ENCODE measurements at places on chromosomes 4 and X.
A peak's percentile ranks its signal among the peaks of the same experiment; 100 is the strongest.

DNA sequence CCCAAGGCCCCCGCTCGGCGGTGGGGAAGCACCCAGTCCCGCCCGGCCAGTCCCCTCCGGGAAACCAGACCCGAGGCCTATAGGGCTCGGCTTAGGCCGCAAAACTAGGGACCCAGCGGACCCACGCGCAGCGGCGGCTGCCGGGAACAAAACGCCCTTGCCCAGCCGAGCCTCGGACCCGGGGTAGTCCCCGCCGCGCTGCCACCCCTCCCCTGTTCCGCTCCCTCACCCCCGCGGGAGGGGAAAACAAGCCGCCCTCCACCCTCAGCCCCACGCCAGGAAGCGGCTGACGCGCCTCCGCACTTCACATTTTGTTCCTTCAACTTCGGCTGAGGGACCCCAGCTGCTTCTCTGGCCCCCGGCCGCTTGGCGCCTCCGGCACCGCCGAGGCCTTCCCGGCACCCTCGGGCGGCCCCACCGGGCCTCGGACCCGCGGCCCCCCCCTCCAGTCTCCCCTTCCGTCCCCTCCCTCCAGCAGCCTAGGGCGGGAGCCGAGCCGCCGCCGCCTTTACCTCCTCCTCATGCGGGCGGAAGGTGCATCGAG, 694 bp downstream of the PDS5A start:
- peak; percentile 55 for DNase-seq

DNA sequence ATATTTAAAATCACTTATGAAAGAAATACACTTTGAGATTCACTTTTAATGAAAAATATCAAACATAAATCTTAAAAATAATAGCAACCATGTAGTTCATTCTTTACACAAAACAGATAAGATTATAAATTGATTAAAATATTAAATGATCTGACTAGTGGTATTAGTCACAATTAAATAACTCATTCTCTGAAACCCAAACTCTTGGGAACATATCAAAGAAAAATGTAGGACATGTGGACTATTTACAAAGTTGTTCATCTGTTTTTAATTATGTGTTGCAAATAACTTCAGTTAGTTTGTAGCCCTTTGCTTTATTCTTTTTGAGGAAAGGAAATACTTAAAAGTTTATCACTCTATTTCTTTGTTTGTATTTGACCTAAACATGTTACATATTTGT, 9.5 kb upstream of the GUCY1A1 start:
- DNase-seq: no peak

DNA sequence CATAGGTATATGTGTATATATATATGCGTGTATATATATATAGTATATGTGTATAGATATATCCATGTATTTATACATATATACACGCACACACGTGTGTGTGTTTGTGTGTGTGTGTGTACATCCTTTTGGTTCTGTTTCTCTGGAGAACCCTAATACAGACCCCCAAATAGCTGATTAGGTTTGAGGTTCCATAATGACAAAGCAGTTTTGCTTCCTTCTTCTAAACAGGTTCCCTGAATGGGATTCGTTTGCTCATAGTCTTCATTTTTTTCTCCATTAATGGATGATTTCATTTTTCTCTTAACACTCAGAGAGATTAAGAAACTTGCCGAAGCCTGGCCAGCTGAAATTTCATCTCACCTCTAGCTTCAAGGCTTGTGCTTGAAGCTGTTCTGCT, 234.0 kb upstream of the BCOR start:
- no peak for DNase-seq

DNA sequence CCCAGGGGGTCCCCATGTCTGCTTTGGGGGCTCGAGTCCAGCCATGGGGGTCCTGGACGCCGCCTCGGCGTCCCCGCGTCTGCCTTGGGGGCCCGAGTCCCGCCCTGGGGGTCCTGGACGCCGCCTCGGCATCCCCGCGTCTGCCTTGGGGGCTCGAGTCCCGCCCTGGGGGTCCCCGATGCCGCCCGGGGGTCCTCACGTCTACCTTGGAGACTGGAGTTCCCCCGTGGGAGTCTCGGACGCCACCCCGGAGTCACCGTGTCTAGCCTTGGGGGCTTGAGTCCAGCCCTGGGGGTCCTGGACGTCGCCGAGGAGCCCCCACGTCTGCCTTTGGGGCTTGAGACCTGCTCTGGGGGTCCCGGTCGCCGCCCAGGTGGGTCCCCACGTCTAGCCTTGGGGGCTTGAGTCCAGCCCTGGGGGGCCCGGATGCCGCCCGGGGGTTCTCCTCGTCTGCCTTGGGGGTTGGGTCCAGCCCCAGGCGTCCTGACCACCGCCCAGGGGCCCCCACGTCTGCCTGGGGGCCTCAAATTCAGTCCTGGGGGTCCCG, 1.1 kb upstream of the GTPBP6 start:
- DNase-seq: peak; percentile 87

- DNase-seq: no peak
Observed at GRCh38 chr4:127484117-127484516, 148.6 kb upstream of the INTU start.

DNA sequence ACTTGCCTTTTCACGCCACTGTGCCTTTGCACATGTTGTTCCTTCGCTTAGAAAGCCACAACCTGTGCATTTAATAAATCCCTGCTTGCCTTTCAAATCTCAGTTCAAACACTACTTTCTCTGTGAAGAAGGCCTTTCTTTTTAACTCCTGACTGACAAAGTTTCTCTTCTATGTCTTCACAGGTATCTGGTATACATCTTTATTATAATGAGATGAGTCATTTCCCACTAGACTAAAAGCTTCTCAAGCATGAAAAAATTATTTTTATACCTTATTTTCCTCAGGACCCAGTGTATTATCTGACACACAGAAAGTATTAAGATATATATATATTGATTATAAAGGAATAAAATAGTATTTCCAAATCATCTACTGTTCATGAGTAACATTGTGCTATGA, 189.9 kb downstream of the TBCK start:
- no peak for DNase-seq

DNA sequence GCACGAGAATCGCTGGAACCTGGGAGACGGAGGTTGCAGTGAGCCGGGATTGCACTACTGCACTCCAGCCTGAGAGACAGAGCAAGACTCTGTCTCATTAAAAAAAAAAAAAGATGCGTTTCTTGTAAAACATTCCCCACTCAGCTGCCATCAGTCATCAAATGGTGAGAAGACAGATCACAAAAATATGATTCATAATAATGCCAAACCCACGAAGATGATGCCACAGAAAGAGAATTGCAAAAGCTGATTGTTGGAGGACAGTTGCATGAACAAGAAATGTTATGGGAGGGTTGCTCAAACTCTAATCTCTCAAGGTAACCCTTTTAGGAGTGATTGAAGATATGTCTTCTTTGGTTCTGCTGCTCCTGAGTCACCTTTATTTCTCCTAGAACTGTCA, 21.4 kb upstream of the SMIM14 start:
- no peak for DNase-seq

DNA sequence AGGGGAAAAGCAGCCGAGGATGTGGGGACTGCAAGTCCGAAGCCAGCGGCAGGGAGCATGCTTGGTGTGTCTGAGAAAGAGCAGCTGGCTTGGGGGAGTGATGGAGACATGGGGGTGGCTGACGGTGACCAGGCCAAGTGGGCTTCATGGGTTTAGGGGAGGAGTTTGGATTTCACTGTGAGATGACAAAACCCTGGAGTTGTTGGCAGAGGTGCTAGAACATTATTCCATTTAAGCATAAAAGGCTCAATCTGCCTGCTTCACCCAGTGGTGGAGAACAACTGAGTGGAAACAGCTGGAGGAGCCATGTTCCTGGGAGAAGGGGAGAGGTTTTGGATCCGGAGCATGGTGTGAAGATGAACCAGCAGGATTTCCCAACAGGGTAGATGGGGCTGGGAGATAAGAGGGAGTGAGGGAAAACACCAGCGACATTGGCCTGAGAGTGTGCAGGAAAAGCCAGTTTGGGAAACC, 318.0 kb upstream of the TAPT1 start:
- no peak for DNase-seq

DNA sequence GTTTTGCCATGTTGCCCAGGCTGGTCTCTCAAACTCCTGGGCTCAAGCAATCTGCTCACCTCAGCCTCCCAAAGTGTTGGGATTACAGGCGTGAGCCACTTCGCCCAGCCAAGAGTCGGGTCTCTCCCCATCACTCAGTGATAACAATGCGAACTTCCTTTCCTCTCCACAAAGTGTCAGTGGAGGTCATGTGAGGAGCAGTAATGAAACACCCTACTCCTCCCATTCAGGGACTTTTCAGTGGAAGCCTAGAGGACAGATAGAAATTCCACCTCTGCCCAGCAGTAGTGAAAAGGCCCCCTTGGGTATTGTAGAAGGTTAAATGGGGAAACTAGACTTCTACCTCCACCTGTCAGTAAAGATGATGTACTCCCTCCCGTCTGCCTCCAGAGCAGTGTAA, 141.9 kb upstream of the STK26 start:
- no peak for DNase-seq

DNA sequence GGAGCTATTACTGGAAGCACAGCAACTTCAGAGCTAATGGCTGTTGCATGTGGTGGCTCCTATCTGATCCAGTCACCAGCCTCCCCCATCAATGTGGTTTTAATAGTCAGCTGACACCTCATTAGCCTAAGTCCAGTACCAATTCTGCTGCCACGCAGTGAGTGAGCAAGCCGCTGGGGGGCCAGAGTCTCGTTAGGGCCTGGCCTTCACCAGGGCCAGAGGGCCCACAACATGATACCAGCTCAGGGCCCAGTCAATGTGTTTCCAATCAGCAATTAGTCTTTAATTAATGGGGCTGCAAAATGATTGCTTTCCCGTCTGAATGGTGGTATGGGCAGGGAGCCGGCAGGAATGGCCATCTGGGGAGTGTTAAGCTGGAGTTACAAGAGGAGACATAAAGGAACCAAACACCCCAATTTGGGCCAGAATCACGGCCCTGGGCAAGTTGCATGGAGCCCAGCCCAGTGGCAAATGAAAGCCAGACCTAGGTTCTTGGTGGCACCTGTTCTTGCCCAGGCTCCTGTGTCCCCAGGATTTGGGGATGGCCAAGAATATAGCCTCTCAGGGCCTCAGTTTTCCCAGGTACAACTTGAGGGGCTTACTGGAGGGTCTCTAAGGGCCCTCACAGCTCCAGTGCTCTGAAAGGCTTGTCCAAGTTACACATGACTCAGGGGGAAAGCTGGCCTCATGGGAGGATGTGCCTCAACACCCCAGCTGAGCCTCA, 119.2 kb downstream of the EFNB1 start:
- no peak for DNase-seq

DNA sequence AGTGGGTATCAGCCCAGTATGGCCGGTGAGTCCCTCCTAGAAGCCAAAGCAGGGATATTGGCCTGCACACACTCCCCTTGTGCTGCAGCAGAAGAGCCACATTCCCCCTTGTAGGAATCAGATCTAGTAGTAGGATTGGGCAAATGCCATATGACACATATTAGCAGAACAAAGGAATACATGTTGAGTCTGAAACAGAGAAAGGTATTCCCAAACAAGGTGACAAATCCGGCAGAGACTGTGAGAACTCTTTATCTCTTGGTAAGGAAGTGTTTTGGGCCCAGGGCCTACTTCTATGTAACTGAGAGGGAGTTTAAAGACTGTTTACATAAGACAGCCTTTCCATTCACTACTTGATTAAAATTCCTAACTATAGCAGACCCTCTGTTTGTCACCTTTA, 1382.0 kb downstream of the FAM133A start:
- DNase-seq: no peak

DNA sequence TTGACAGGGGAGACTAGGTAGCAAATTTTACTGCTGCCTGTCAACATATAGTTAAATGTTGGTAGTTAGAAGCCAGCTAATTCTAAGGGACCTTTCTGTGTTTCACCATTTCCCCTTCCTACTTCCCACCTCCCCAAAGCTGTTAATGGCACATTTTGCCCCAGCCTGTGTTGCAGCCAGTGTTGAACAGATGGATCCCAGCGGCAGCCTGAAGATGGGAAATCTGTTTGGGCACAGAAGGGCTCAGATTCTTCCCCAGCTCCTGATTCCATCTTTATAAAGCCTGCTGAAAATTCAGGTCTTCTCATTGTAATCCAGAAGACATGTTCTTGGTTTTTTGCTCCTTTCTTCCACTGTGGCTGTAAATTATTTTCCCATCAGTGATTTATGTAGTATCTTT, 89.0 kb downstream of the SPRY1 start:
- no peak for DNase-seq

GRCh38 chrX:129115935-129116334, 407.4 kb downstream of the SMARCA1 start:
- DNase-seq: no peak

GRCh38 chr4:74878323-74878722, 54.6 kb upstream of the PARM1 start:
- no peak for DNase-seq

- DNase-seq: peak; percentile 88
Observed at GRCh38 chrX:131816551-131817136, 206.5 kb upstream of the STK26 start.

DNA sequence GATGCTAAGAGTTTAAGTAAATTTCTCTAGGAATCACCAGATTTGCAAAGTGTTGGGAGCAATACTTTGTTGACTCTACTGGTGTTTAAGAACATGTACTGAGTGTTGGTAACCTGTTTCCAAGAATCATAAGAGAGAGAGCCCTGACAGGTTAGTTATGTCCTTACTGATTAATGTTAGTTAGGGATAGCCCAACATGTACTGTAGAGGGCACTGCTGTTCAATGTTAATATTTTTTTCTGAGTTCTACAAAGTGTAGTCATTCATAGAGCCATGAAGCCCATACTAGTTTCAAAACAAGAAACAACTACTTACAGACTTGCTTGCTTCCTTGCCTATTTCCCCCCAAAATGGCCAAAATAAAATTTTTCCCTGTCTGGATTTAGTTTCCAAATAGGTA, 11.9 kb downstream of the TMPRSS11D start:
- DNase-seq: no peak

GRCh38 chr4:17301266-17301665, 210.6 kb downstream of the QDPR start:
- DNase-seq: no peak

DNA sequence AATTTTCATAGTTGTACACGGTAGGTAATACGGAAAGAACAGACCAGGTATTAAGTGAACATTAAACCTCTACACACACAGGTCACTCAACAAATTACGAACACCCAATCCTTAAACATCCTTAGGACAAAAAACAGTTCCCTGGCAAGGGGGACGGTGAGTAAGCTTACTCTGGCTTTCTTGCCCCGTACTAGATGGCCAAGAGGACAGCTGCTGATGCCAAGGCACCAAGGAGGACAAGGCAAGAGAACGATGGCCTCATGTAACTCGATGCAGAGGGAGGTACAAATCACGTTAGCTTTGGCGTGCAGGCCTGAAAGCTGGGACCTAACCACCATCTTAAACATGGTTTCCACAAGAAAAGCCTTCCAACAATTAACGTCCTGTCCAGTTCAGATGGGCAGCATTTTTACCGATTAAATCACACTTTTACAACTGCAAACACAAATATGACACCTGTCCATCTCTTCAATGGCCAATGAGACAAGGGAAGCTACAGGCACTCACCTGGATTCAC, 23.7 kb downstream of the FAT1 start:
- no peak for DNase-seq
